Fibroblast of skin of left biceps (primary cell): ENCODE measurements at places on chromosomes 5 and 9.
A peak's percentile ranks its signal among the peaks of the same experiment; 100 is the strongest.

DNA sequence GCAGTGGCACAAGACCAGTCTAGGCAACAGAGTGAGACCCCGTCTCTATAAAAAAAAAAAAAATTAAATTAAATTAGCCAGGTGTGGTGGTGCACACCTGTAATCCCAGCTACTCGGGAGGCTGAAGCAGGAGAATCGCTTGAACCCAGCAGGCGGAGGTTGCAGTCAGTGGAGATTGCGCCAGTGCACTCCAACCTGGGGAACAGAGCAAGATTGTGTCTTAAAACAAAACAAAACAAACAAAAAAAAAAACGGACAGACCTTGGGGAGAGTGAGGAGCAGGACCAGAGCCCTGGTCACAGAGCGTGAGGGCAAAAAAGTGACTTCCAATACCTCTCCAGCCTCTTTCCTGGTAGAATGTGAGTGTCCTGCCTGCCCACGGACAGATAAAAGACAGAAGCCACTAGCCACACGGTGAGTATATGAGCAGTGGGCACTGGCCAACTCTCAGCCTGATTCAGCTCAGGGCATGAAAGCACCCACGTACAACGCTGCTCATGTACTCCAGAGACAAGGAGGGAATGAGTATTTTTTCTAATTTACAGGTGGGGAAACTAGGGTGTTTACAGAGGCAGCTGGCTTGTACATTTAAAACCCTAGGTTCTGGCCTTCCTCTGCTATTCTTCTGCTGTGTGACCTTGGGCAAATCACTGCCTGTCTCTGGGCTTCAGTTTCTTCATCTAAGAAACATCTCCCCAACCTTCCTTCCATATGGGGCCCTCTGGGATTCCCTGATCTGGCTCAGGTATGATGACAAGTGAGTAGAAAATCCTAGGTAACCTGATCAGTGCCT, 1.8 kb downstream of the OLFML2A start:
- DNase-seq, result no peak

- DNase-seq, result no peak
These were observed 31.1 kb downstream of the IL4 start for GRCh38 chr5:132704875-132705274.

DNA sequence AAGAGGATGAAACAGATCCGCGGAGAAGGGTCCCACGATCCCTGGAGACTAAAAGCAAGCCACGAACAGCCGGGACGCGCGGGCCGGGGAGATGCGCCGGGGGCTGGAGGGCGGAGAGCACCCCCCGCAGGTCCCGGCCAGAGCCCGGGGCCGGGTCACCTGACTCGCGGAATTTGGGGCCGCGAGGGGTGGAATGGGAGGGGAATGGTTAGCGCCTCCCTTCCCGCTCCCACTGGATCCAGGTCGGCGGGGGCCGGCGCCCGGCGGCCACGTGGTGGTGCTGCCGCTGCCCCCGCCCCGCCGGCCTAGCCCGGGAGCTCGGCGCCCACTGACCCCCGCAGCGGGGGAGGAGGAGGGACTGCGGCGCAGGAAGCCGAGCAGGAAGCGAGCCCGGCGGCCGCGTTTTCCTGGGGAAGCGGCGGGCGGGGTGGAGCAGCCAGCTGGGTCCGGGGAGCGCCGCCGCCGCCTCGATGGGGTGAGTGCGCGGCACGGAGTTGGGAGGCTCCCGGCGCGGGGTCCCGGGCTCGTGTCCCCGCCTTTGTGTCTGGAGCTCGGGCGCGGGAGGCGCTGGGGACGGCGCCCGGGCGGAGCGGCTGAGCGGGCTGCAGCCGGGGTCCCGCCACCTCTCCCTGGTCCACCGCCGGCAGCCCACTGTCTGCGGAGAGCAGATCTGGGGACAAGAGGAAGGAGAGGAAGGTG, at the start of gene RAI14:
RAI14 (plus strand) TSS at position 328 of the 699 bp plus-strand sequence. CDS start 30,592 bp downstream, outside the sequence.
- peak; percentile 60 for DNase-seq

DNA sequence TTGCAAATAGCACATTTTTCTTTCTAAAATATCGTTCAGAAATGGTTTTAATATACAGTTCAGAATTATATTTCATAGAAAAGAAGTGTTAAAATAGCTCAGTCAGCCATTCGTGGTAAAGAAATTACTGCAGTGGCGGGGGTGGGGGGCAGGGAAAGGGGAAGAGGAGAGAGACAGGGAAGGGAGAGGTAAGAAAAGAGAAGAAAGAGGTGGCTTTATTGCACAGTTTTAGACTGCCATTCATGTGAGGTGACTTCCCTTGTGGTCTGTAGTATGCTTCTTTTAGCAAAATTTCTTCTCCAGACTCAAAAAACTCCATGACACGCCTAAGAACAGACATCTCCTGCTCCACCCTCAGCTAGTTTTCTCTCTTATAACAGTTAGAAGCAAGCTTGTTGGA, 259.6 kb downstream of the TRPM3 start:
- no peak for DNase-seq

- DNase-seq, result no peak
These were observed 10.1 kb downstream of the TGFBR1 start for GRCh38 chr9:99114846-99115500.

DNA sequence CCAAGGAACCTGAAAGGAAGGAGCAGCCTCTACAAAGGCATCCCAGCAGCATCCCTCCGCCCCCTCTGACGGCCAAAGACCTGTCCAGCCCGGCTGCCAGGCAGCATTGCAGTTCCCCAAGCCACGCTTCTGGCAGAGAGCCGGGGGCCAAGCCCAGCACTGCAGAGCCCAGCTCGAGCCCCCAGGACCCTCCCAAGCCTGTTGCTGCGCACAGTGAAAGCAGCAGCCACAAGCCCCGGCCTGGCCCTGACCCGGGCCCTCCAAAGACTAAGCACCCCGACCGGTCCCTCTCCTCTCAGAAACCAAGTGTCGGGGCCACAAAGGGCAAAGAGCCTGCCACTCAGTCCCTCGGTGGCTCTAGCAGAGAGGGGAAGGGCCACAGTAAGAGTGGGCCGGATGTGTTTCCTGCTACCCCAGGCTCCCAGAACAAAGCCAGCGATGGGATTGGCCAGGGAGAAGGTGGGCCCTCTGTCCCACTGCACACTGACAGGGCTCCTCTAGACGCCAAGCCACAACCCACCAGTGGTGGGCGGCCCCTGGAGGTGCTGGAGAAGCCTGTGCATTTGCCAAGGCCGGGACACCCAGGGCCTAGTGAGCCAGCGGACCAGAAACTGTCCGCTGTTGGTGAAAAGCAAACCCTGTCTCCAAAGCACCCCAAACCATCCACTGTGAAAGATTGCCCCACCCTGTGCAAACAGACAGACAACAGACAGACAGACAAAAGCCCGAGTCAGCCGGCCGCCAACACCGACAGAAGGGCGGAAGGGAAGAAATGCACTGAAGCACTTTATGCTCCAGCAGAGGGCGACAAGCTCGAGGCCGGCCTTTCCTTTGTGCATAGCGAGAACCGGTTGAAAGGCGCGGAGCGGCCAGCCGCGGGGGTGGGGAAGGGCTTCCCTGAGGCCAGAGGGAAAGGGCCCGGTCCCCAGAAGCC, 30.8 kb downstream of the CD180 start:
- DNase-seq, result peak; percentile 35

GRCh38 chr9:7479300-7479699, 320.3 kb downstream of the DMAC1 start:
- no peak for DNase-seq

- peak; percentile 7 for DNase-seq
These were observed 85.0 kb downstream of the FSTL4 start for GRCh38 chr5:133527311-133527710.

DNA sequence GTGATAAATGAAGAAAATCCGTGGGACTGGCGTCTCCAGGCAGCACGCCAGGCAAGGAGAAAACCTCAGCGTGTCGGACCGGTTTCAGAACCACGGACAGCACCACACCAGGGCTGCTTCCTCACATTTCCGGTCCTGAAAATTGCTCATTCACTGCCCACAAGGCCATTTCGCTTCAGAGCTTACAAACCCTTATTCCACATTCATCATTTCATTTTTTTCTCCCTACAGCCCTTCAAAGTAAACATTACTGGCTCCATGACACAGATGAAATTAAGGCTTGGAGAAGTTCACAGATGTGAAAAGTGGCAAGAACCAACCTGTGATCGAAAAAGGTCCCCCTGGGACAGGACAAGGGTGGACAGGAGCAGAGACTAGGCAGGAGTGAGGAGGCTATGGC, 1.5 kb upstream of the GPRIN1 start:
- peak; percentile 41 for DNase-seq

- DNase-seq, result no peak
These were observed 128.6 kb downstream of the PDZD2 start for GRCh38 chr5:31767335-31768031.

- DNase-seq, result no peak
These were observed 20.5 kb downstream of the THBS4 start for GRCh38 chr5:80055491-80056170.

DNA sequence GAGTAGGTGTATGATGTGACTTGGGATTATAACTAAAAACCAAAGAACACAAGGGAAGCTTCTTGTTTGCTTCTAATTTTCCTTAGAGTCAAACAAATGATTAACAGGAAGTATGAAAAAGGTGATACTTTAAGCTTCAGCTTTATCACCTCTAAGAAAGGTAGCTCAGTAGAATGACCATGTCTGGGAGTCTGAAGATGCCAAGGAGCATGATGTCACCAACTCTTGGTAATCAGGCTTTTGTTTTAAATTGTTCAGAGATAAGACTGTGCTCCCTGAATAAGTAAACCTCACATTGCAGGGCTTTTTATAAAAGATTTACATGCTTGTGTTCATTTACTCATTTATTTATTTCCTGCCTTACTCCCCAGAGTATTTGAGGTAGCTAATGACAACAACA, 169.9 kb downstream of the FER start:
- no peak for DNase-seq

GRCh38 chr9:124752967-124753366, 18.1 kb downstream of the NR6A1 start:
- DNase-seq, result peak; percentile 31

GRCh38 chr5:98999631-99000030, 70.8 kb upstream of the CHD1 start:
- DNase-seq, result no peak

DNA sequence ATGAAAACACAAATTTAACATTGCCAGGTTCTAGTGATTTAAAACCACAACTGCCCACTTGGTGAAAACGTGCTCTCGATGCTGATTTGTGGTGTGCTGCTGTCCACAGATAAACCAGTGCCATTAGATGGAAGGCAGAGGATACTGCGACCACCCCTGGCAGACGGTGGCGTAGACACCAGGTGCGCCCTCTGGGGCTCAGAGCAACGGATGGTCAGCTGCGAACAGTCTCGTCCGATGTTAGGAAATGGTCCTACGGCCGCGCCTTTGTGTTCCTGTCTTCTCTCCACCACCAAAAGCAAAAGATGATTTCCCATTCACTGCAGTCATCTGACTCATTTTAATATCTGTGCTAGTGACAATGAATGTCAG, 43.2 kb downstream of the UBE2QL1 start:
- no peak for DNase-seq

- no peak for DNase-seq
These were observed 18.6 kb downstream of the SLC6A7 start for GRCh38 chr5:150208187-150209098.

DNA sequence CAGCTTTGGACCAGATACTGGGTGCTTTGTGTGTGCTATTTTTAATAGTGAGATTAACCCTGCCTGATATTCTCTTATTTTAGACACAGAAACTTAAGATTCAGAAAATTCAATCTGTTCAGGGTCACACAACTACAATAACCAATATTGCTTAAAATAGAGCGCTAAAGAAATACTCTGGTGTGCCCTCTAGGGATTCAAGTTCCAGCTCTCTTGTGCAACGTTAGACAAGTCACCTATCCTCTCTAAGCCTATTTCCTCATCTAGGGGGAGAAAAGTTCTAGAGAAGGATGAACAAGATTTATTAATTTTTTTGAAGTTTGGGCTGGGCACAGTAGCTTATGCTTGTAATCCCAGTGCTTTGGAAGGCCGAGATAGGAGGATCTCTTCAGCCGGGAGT, 2.1 kb upstream of the SCAI start:
- no peak for DNase-seq

- no peak for DNase-seq
These were observed 74.3 kb downstream of the AMBP start for GRCh38 chr9:114003758-114004157.

DNA sequence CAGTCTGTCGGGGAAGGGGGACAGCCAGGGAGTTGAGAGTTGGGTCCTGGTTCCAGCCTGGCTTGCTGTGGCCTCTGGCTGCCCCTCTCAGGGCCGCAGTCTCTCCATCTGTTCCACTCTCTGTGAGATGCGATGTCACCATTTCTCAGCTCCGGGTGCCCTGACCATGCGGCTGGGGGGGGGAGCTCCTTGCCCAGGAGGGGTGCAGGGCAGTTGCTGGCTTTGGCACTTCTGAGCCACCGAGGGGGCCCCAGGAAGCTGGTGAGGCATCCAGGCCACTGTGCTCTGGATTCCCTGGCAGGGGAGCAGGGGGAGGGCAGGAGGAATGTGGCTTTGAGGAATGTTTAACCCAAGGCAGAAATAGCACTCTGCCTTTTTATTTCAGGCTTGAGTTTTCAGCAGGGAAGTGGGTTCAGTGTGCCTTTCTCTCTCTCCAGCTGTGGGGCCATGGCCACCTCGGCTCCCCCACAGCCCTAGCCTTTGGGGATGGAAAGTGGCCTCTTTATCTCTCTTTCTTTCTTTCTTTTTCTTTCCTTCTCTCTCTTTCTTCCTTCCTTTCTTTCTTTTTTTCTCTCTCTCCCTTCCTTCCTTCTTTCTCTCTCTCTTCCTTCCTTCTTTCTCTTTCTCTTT, 11.0 kb downstream of the NCS1 start:
- peak; percentile 42 for DNase-seq

- DNase-seq, result peak; percentile 49
These were observed 72.9 kb downstream of the BAAT start for GRCh38 chr9:101311758-101312420.
